ENCODE measurements at places on chromosomes 5 and 9. TPM values are rescaled to one million over a fixed set of nuclear protein-coding genes. Genes with fewer than 3 reads are reported as not detected.

CENPH gene
- total RNA-seq, result 23.1 TPM

BARHL1 gene
- total RNA-seq, result not detected

KLHL3 gene
- total RNA-seq, result 0.06 TPM

GLRA1 gene
- not detected for total RNA-seq

CAMK4 gene
- total RNA-seq, result not detected

BRINP1 gene
- 0.26 TPM for total RNA-seq

HK3 gene
- not detected for total RNA-seq

PIP5KL1 gene
- total RNA-seq, result 2.1 TPM

RAI14 gene
- total RNA-seq, result 99.8 TPM

SEMA5A gene
- total RNA-seq, result not detected

ITGA1 gene
- 1.6 TPM for total RNA-seq

PCDHB5 gene
- total RNA-seq, result 1.5 TPM

SNX24 gene
- 23.9 TPM for total RNA-seq

INSL6 gene
- total RNA-seq, result not detected

C9orf40 gene
- 11.3 TPM for total RNA-seq

ZNF454 gene
- not detected for total RNA-seq

CBY3 gene
- not detected for total RNA-seq

S1PR3 gene
- 36.6 TPM for total RNA-seq

TLR4 gene
- total RNA-seq, result 0.08 TPM

POLR3G gene
- 16.0 TPM for total RNA-seq

SLC6A7 gene
- 0.02 TPM for total RNA-seq

MLANA gene
- total RNA-seq, result not detected

ENHO gene
- total RNA-seq, result 2.7 TPM

GIN1 gene
- total RNA-seq, result 4.6 TPM

CDH18 gene
- total RNA-seq, result not detected

C1QTNF2 gene
- total RNA-seq, result 0.07 TPM

PLPP7 gene
- not detected for total RNA-seq

PTGDS gene
- total RNA-seq, result not detected

TMEM174 gene
- total RNA-seq, result not detected

PCA3 gene
- not detected for total RNA-seq

SLC25A2 gene
- total RNA-seq, result not detected

EDIL3 gene
- 0.16 TPM for total RNA-seq

NR5A1 gene
- total RNA-seq, result 0.05 TPM

SLC12A7 gene
- total RNA-seq, result 29.1 TPM

FGF1 gene
- total RNA-seq, result 1.6 TPM

LCNL1 gene
- total RNA-seq, result not detected

ANKRD34B gene
- total RNA-seq, result not detected

PDGFRB gene
- 0.09 TPM for total RNA-seq

LYRM7 gene
- 2.8 TPM for total RNA-seq

ADGRV1 gene
- 0.76 TPM for total RNA-seq

Measured in A549 treated with DMSO at 1 μM for 4 hours (cell line).